ENCODE measurements at places on chromosomes 7 and 10. TPM values are rescaled to one million over a fixed set of nuclear protein-coding genes. Genes with fewer than 3 reads are reported as not detected.

GRCh38 chr10:132078746-132079345 lies 13.1 kb downstream of the JAKMIP3 start:
- no peaks in the 10 kb centered on the region for H3K27me3 ChIP-seq
- H3K36me3 ChIP-seq, result no peaks in the 10 kb centered on the region
- H3K4me3 ChIP-seq, result no peak overlapping the region
- H3K4me1 ChIP-seq, result no peaks in the 10 kb centered on the region
- H3K27ac ChIP-seq, result no peak overlapping the region
- no peak for DNase-seq

DNA sequence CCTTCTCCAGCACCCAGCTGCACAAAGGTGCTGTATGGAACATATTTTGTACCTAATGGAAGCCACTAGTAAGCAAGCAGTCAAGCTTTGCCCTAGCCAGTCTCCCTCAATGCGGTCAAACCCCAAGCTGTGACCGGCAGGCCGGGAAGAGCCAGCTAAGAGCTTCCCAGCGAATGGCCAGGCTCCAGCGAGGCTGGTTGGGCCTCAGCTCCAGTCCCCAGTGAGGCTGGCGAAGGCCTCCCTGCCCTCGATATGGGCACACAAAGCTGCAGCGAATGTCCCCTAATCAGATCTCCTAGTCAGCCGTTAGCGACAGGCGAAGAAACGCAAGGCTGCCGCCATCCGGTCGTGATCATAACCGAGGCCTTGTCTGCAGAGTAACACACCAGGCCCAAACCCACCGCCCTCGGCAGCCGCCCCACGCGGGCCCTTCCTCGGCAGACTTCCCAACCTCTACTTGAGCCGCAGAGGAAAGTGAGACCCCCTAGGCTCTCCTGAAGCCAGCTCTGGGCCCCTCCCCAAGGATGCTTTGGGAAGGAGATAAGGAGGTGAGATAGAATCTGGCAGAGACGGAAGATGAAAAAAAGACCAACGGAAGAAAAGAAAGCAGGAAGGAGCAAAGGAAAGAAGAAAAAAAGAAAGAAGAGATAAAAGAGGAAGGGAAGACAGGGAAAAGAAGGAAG lies 3.1 kb upstream of the HOXA9 start:
- no peak overlapping the region for H3K4me3 ChIP-seq
- no peak for DNase-seq
- H3K27ac ChIP-seq, result no peak overlapping the region
- H3K4me1 ChIP-seq, result peaks cover 3% of the 10 kb centered on the region
- H3K27me3 ChIP-seq, result peaks cover 100% of the 10 kb centered on the region

GRCh38 chr7:48090095-48090805 lies 1.2 kb downstream of the UPP1 start:
- no peaks in the 10 kb centered on the region for H3K4me1 ChIP-seq
- DNase-seq, result peak; percentile 51
- peak overlapping the region; percentile 71 for H3K4me3 ChIP-seq
- H3K36me3 ChIP-seq, result no peaks in the 10 kb centered on the region
- no peak overlapping the region for H3K27ac ChIP-seq

GRCh38 chr10:8047452-8048280 lies 6.8 kb upstream of the GATA3 start:
- H3K27me3 ChIP-seq, result peaks cover 100% of the 10 kb centered on the region
- no peaks in the 10 kb centered on the region for H3K36me3 ChIP-seq
- H3K27ac ChIP-seq, result no peak overlapping the region
- no peaks in the 10 kb centered on the region for H3K4me1 ChIP-seq
- no peak overlapping the region for H3K4me3 ChIP-seq
- DNase-seq, result no peak

DNA sequence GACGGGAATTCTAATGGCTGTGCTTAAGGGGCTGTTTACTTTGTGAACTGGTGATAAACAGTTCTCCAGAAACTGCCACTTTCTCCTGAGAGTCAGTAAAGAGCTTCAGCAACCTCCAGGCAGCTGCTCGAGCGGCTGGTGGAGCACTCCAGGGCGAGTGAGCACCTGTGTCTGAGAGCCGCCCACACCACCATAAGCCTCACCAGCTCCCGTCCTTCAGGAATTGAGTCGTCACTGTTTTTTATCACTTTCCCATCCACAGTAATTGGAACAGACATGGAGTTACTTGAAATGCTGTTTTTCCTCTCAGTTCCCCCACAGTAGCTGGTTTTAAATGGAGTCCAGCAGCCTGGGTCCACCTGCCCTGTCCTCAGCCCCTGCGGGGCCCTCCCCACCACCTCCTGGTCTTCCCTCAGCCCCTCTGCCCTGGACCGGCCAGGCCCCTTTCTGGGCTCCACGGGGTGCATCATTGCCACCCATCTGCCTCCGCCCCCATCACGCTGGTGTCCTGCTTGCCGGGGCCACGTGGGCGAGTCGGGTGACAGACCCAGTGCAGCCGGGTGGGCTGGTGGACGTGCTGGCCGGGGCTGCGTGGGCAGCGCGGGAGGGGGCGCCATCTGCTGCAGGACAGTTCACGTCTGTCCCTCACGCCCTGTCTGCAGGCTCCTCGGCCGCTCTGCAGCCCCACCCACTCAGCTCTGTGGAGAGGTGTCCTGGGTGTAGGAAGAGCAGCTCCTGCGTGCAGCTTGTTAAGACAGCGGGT lies 56.0 kb downstream of the NKX6-2 start:
- H3K4me3 ChIP-seq, result no peak overlapping the region
- H3K27me3 ChIP-seq, result no peaks in the 10 kb centered on the region
- H3K36me3 ChIP-seq, result no peaks in the 10 kb centered on the region

DNA sequence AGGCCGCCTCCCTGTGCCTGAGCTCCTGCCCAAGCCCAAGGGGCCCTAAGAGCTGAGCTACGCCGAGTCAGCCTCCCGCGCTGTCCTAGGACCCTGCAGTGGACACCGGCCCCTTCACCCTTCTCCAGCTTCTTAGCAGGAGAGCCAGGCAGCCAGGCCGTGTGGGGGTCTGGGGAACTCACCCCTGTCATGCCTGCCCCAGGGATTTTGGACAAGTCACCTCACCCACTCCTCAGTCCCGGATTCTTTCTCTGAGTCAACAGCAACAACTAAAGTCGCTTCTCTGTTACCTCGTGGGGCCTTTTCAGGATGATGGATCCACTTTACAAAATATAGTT lies 79.3 kb downstream of the MKI67 start:
- no peak for DNase-seq
- H3K4me1 ChIP-seq, result peaks cover 37% of the 10 kb centered on the region
- peak overlapping the region; percentile 77 for H3K27ac ChIP-seq
- H3K36me3 ChIP-seq, result no peaks in the 10 kb centered on the region

NME8 gene
- total RNA-seq, result 0.06 TPM

All from cardiac muscle cell (in vitro differentiated cells and primary cell).